ENCODE measurements at places on chromosomes 6 and 20. TPM values are rescaled to one million over a fixed set of nuclear protein-coding genes. Genes with fewer than 3 reads are reported as not detected.

Gene C6orf58
- not detected for total RNA-seq

Gene SLC24A3
- total RNA-seq = 16.9 TPM

Gene PDE10A
- total RNA-seq = 15.6 TPM

Gene HRH3
- total RNA-seq = not detected

Gene SOX4
- total RNA-seq = 14.4 TPM

Gene SLC2A10
- 13.1 TPM for total RNA-seq

Gene NKX2-2
- total RNA-seq = not detected

Gene MROH8
- total RNA-seq = 6.9 TPM

Gene PROKR2
- not detected for total RNA-seq

Gene SLC16A10
- 30.3 TPM for total RNA-seq

Gene VSTM2L
- total RNA-seq = 0.93 TPM

Gene SLC22A7
- not detected for total RNA-seq

Gene SIRPD
- total RNA-seq = 0.42 TPM

Gene ZBTB24
- 6.3 TPM for total RNA-seq

Gene COMMD7
- total RNA-seq = 38.0 TPM

Gene BLTP3A
- 25.5 TPM for total RNA-seq

Gene CAGE1
- not detected for total RNA-seq

Gene FKBP1C
- total RNA-seq = not detected

Gene SPDEF
- total RNA-seq = 0.16 TPM

Gene NINL
- total RNA-seq = 5.0 TPM

Gene IL17A
- total RNA-seq = not detected

Gene DEFB129
- not detected for total RNA-seq

Gene RSPH3
- 6.7 TPM for total RNA-seq

Gene IP6K3
- 0.13 TPM for total RNA-seq

Gene SLC22A1
- total RNA-seq = 3.4 TPM

Gene ADAM33
- total RNA-seq = 30.7 TPM

Gene PRDM13
- total RNA-seq = not detected

Gene RAB32
- total RNA-seq = 33.2 TPM

Gene ERVFRD-1
- total RNA-seq = 0.13 TPM

Gene EIF6
- total RNA-seq = 93.1 TPM

Gene MUC21
- not detected for total RNA-seq

Gene RSPH9
- not detected for total RNA-seq

Gene IPCEF1
- total RNA-seq = 1.5 TPM

Gene CST2
- total RNA-seq = not detected

Gene GHRH
- not detected for total RNA-seq

Gene BPIFA1
- total RNA-seq = not detected

Gene CLVS2
- total RNA-seq = not detected

Gene TRAPPC3L
- not detected for total RNA-seq

Gene VIP
- 0.48 TPM for total RNA-seq

Gene ADGRG6
- total RNA-seq = 8.0 TPM

Gene CD40
- 17.3 TPM for total RNA-seq

Gene SIM1
- not detected for total RNA-seq

Gene TFAP2C
- total RNA-seq = 1.3 TPM

Gene EYA2
- total RNA-seq = 32.8 TPM

Gene GSTA3
- total RNA-seq = not detected

Gene TSHZ2
- 60.5 TPM for total RNA-seq

Gene IRF4
- total RNA-seq = 6.3 TPM

Gene TMEM217
- total RNA-seq = 0.51 TPM
